Stimulated activated CD4-positive, alpha-beta T cell treated with anti-CD3 and anti-CD28 coated beads, TNF-alpha, amount 100 ng/mL, for 1 hour (primary cell): ENCODE measurements at places on chromosomes 7 and 10.

GRCh38 chr10:86266446-86267242, 100.0 kb downstream of the GRID1 start:
- no peak for DNase-seq

GRCh38 chr7:106737202-106737562, 76.2 kb upstream of the CCDC71L start:
- no peak for DNase-seq

- no peak for DNase-seq
Measured at GRCh38 chr10:110794808-110795207, 76.9 kb upstream of the PDCD4 start.

DNA sequence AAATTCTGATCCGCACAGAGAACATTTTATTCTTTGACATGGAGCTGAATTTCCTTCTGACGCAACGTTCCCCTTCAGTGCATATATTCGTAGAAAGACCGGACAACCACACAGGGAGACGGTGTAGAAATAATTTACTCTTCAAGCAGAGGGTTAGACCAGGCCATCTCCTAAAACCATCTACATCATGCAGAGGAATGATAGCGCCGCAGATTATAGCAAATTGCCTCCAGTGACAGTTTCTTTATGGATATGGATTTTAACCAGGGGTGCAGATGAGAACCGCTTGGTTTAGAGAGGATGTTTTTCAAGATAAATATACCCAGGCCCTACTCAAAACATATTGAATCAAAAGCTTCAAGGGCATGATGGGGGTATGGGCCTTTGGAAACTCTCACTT, 759.3 kb upstream of the AUTS2 start:
- no peak for DNase-seq

GRCh38 chr10:125775491-125776106, at the start of gene MMP21:
TSS of gene MMP21 (minus strand) at chr10:125775821. CDS start at chr10:125775821, 0 bp downstream.
- DNase-seq, result no peak

GRCh38 chr10:101027106-101027720, 3.7 kb downstream of the PDZD7 start:
- no peak for DNase-seq

DNA sequence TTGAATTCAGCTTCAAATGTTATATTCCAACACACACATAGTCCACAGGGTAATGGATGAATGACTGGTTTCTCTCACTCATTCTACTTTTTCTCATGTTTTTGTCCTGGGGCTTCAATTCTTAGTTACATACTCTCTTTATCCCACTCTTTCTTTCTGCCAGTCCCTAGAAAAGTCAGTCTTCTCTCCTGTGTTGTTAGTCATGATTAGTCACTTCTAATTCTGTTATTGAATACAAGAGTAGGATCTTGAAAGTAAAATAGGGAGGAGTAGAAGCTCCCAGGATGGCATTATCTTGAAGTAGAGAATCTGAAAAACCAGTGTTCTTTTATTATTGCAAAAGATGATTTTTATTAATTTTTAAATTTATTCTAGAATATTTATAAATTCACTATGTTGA, 45.5 kb upstream of the CALCR start:
- DNase-seq, result no peak

DNA sequence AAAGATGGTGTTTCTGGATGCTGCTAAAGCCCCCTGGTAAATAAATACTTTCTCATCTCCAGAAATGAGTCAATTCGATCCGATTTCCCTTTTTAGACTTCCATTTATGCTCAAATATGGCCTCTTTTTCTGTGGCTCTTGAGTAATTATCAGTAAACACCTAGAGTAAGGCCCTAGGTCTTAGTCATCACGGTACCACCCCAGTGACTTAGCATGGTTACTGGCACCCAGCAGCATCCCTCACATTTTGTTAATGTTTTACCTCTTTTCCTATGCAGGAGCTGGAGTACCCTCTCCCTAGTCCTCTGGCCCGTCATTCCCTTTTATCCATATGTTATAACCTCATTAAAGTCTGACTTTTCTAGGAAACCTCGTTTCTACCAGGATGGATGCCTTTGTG, 19.5 kb downstream of the CHN2 start:
- no peak for DNase-seq

- DNase-seq, result no peak
Measured at GRCh38 chr7:105820363-105821066, 55.9 kb downstream of the ATXN7L1 start.

DNA sequence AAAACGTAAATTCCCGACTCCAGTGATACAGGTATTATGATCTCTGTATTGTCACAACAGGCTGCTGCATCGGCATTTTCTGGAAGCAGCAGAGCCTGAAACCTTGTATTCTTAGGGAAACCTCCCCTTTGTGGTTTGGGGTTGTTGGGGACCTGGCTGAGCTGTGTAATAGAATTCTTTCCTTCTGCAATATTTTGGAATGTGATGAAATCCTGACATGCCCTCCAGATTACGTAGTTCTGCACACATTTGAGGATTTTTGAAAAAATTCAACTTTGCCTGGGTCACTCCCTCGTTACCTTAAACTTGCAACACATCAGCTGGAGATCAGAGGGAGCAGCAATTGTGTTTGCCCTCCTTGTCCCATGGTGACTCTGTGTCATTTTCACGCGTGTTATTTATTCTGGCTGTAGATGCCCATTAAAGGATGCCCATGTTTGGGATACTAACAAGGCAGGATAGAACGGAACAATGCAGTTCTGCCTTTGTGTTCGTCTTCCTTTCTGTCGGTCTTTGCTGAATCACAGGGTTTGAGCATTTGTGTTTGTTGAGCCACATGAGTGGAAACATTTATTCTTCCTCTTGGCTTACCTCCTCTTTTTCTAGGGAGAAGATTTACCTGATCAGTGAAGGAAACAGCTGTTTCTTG, 181.7 kb downstream of the TCF7L2 start:
- no peak for DNase-seq

DNA sequence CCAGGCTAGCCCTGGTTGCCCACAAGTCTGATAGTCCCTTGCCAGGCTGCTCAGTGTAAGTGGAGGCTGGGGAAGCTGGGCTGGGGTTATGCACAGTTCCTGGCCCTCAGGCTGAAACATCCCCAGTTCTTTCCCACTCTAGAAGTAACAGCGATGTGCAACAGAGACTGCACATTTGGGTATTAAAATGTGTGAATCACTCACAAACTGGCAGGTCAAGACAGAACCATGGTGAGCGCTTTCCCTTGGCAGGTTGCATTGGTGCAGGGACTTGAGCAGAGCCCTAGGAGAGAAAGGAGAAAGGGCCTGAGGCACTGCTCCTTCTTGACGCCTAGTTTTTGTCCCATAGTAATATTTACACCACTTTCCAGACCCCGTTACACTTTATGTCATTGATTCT, 56.1 kb upstream of the SLC35B4 start:
- no peak for DNase-seq

GRCh38 chr7:139231513-139232376, 708 bp downstream of the UBN2 start:
- DNase-seq, result peak; percentile 5

- DNase-seq, result no peak
Measured at GRCh38 chr7:152411389-152411788, 24.4 kb downstream of the KMT2C start.

GRCh38 chr7:159109653-159110035, 35.0 kb downstream of the VIPR2 start:
- no peak for DNase-seq

- DNase-seq, result no peak
Measured at GRCh38 chr7:98223351-98223897, 12.2 kb downstream of the BHLHA15 start.

GRCh38 chr7:142498364-142498763, 240.5 kb upstream of the PRSS58 start:
- DNase-seq, result no peak

DNA sequence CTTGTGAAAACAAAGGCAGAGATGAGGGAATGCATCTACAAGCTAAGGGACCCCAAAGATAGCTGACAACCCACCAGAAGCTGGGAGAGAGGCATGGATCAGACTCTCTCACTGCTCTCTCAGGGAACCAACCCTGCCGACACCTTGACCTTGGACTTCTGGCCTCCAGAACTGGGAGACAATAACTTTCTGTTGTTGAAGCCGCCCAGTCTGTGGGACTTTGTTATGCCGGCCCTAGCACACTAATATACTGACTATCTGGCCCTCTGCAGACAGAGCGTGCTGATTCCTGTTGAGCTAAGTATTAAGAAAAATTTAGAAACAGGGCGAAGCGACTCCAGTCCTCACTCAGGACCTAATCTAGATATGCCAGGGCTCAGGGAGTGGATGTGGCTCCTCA, 144.3 kb upstream of the TCF7L2 start:
- no peak for DNase-seq

- DNase-seq, result no peak
Measured at GRCh38 chr7:134174795-134175261, 47.7 kb downstream of the LRGUK start.

- DNase-seq, result no peak
Measured at GRCh38 chr7:86942081-86942480, 117.4 kb downstream of the ELAPOR2 start.

GRCh38 chr10:30529373-30529998, 95.5 kb downstream of the MAP3K8 start:
- DNase-seq, result peak; percentile 40

DNA sequence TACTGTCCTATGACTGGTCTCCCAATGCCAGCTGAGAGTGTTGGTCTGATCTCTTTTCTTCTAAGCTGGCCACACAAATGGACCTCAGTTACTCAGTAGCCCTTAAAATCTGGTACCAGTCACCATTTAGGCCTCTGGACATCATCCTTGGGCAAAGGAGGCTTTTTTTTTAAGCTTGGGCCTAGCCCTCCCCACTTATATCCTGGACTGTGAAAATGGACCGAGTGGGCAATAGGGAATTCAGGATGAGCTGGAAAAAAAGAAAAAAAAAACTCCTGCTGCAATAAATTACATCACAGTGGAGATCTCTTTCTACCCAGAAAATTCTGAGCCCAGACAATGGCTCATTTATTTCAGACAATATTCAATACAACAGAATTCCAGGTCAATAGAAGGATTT, 68.4 kb downstream of the PARP12 start:
- no peak for DNase-seq

GRCh38 chr7:99037327-99037940, 106.5 kb downstream of the SMURF1 start:
- DNase-seq, result no peak

GRCh38 chr10:131111471-131112080, 199.9 kb downstream of the TCERG1L start:
- DNase-seq, result no peak

- no peak for DNase-seq
Measured at GRCh38 chr10:5512331-5512730, 12.4 kb upstream of the CALML3 start.

GRCh38 chr7:35854311-35854710, 53.5 kb downstream of the SEPTIN7 start:
- no peak for DNase-seq

DNA sequence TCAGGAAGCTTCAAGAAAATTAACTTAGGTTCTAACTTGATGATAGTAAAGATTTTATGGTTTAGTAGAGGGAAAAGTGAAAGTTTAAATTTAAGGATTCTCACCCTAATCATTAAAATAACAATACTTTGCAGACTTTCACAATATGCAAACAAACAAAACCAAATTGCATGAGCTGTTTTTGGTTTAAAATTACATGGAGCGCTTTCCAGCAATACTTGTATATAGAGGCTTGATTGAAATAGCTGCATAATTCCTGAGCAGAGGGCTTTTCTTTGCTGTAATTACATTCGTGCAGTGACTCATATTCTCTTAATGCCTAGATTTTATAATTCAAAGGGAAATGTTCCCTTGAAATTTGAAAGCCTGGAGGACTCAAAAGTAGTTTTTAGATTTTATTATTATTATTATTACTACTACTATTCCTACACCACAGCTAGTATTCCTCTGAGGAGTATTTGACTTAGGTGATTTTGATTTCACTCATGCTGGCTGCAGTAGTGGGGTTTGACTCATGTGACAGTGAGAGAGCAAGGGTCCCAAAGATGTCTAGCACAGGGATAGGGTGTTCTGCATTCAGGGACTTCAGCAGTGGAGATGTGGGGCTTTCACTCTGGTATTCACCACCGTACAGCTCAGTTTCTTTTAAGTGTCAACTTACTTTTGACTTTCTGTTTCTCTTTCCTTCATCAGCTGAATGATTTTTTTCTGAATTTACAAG, 138.1 kb downstream of the ADAM22 start:
- no peak for DNase-seq

DNA sequence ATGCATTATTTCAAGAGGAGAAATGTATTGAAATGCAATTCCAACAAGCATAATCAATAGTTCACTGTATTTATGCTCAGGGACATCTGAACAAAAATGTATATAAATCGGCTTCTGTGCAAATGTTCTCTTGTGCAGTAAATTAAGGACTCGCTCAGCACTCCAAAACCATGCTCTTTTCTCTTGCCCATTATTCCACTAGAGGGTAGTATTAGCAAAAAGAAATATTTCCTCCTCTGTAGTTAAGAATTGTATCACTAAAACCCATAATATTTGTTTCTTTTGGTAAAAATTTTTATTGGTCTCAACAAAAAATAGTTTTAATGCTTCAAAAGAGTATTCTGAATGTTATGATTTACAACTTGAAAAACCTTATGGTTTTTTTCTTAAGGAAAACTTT, 803.1 kb downstream of the PCDH15 start:
- no peak for DNase-seq

DNA sequence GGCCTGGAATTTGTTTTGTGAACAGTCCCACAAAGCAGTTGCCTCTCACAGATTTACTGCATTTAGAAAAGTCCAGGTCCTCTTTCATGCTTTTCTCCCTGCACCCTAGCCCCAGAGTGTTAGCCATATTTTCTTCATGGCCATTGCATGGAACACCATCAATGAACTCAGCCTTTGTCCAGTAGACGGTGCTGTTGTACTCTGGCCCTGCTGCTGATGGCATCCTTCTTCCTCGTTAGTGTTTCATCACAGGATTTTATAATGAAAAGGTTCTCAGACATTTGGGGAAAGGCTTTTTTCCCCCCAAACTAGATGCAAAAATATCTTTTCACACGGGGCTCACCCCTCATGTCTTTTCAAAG, 93.0 kb upstream of the SLC25A13 start:
- DNase-seq, result no peak

GRCh38 chr7:29017713-29018112, 59.6 kb upstream of the TRIL start:
- DNase-seq, result no peak

DNA sequence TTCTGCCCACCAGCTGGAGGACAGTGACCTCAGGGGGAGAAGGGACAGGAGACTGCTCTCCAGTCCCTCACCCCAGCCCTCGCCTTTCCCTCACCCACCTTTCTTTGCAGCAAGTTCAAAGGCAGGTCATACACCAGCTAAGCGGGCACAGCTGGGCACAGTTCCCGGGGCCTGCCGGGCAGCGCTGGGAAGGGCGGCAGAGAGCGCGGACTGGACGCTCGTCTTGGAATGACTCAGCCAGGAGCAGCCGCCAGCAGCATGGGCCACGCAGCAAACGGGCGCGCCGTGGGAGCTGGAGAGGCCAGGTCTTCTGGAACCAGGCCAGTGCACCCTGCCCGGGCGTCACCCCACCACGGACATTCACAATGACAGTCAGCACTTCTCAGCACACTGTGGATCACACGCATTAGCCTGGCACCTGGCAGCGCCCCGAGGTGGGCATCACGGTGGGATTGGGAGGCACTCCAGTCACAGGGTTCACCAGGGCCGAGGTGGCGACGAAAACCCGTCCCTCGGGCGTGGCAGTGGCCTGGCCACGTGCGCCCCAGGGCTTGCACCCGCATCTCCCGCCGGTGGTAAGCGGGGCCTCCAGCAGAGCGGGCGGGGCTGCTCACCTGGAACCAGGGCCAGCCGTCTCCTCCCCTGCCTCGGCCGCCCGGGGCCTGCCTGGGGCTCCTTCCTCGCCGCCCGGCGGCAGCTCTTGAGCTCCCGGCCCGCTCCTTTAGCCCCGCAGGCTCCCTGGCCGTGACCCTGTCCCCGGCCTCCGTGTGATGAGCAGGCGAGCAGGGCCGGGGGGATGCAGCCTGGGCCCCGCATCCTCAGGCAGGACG, 29.0 kb upstream of the WDFY4 start:
- DNase-seq, result no peak
